ENCODE measurements at places on chromosomes 1 and 21. TPM values are rescaled to one million over a fixed set of nuclear protein-coding genes. Genes with fewer than 3 reads are reported as not detected.

GRCh38 chr1:232704694-232705680 lies 75.1 kb upstream of the SIPA1L2 start:
- no peaks in the 10 kb centered on the region for H3K4me1 ChIP-seq
- no peaks in the 10 kb centered on the region for H3K36me3 ChIP-seq
- no peak for DNase-seq
- no peak overlapping the region for H3K27ac ChIP-seq

- H3K27ac ChIP-seq: no peak overlapping the region
- DNase-seq: peak; percentile 32
- H3K4me1 ChIP-seq: peaks cover 11% of the 10 kb centered on the region
- no peak overlapping the region for H3K4me3 ChIP-seq
- no peaks in the 10 kb centered on the region for H3K36me3 ChIP-seq
- no peaks in the 10 kb centered on the region for H3K27me3 ChIP-seq
Measured at GRCh38 chr1:182198006-182198605, 136.6 kb upstream of the ZNF648 start.

DNA sequence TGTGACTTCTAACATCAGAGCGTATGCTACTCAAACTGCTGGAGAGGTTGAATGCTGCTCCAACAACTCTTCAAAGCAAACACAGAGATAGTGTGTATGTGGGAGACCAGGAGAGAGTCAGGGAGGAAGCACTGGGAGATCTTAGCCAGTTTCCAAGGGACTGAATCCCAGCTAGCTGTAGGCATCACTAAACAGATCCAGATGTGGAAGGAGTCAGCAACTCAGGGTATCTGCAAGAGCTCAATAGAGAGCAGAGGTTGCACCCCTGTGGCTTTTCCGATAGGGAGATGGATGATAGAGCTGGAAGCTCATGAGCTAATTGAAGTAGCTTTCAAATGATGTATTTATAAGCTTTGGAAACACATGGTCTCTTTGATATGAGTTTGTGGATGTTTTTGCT lies 168.9 kb upstream of the HOOK1 start:
- H3K36me3 ChIP-seq: no peaks in the 10 kb centered on the region
- H3K4me1 ChIP-seq: no peaks in the 10 kb centered on the region
- H3K27ac ChIP-seq: no peak overlapping the region
- no peaks in the 10 kb centered on the region for H3K27me3 ChIP-seq
- DNase-seq: no peak

- no peak overlapping the region for H3K4me3 ChIP-seq
- no peaks in the 10 kb centered on the region for H3K4me1 ChIP-seq
Measured at GRCh38 chr21:17725339-17725738, 93.8 kb downstream of the C21orf91 start.

- peaks cover 3% of the 10 kb centered on the region for H3K27me3 ChIP-seq
- no peaks in the 10 kb centered on the region for H3K36me3 ChIP-seq
- no peak for DNase-seq
- H3K27ac ChIP-seq: no peak overlapping the region
Measured at GRCh38 chr1:94560333-94560732, 18.8 kb upstream of the F3 start.

DNA sequence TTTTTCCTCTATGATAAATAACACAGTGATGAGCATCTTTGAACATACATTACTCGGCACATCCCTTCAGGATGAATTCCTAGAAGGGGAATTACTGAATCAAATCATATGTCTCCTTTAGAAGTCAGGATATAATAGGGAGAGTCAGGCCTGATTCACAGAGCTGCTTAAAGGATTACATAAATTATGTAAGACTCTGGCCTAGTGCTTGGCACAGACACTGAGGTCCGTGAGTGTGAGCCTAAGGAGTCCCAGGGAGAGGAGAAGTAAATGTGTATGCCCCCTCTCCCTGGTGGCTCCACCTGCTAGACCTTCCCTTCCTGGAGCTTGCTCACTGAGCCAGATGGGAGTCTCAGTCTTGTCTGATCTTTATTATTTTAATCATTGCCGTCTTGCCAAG lies 8.6 kb upstream of the FOXE3 start:
- H3K4me3 ChIP-seq: no peak overlapping the region
- no peak overlapping the region for H3K27ac ChIP-seq
- peaks cover 2% of the 10 kb centered on the region for H3K4me1 ChIP-seq
- peaks cover 75% of the 10 kb centered on the region for H3K27me3 ChIP-seq

- no peaks in the 10 kb centered on the region for H3K4me1 ChIP-seq
- H3K36me3 ChIP-seq: no peaks in the 10 kb centered on the region
- no peak overlapping the region for H3K4me3 ChIP-seq
- no peak for DNase-seq
Measured at GRCh38 chr1:1976031-1976430, 27.6 kb downstream of the CFAP74 start.

DNA sequence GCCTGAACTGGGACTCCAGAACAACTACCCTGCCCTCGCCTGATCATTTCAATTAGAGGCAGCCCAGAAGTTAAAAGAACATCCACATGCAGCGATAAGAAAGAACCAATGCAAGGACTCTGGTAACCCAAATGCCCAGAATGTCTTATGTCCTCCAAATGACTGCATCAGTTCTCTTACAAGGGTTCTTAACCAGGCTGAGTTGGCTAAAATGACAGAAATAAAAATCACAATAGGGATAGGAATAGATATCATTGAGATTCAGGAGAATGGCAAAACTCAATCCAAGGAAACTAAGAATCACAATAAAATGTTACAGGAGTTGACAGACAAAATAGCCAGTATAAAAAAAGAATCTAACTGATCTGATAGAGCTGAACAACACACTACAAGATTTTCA lies 80.1 kb upstream of the PTGFR start:
- H3K27ac ChIP-seq: no peak overlapping the region
- no peak for DNase-seq
- no peaks in the 10 kb centered on the region for H3K27me3 ChIP-seq
- no peaks in the 10 kb centered on the region for H3K4me1 ChIP-seq
- no peaks in the 10 kb centered on the region for H3K36me3 ChIP-seq

GRCh38 chr1:37703061-37703460 lies 10.7 kb downstream of the CDCA8 start:
- H3K4me3 ChIP-seq: no peak overlapping the region
- DNase-seq: no peak
- no peak overlapping the region for H3K27ac ChIP-seq
- no peaks in the 10 kb centered on the region for H3K4me1 ChIP-seq
- no peaks in the 10 kb centered on the region for H3K27me3 ChIP-seq

DNA sequence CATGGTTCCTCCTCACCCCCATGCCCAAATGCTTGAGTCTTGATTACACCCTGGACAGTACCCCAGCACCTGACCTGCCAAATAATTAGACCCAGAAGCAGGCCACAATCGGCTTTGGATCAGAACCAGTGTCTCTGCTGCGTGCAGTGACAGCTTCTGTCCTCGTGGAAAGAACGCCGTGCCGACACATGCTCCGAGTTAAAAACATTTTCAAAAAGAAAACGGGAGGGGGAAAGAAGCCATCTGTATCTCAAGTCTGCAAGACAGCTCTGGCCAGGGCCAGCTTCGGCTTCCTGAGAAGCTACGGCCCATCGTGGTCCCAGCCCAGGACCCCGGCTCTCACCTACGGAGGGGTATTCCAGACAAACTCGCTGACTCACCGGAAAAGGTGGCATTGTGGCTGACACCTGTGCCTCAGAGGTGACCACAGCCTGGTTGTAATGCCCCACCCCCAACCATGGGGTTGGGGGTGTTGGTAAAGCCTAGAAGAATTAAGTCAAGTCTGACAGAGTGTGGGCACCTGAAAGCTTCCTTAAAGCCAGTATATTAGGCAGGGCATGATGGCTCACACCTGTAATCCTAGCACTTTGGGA lies 25.8 kb downstream of the SSBP3 start:
- DNase-seq: no peak
- H3K4me1 ChIP-seq: peaks cover 46% of the 10 kb centered on the region
- no peaks in the 10 kb centered on the region for H3K27me3 ChIP-seq
- no peak overlapping the region for H3K4me3 ChIP-seq

DNA sequence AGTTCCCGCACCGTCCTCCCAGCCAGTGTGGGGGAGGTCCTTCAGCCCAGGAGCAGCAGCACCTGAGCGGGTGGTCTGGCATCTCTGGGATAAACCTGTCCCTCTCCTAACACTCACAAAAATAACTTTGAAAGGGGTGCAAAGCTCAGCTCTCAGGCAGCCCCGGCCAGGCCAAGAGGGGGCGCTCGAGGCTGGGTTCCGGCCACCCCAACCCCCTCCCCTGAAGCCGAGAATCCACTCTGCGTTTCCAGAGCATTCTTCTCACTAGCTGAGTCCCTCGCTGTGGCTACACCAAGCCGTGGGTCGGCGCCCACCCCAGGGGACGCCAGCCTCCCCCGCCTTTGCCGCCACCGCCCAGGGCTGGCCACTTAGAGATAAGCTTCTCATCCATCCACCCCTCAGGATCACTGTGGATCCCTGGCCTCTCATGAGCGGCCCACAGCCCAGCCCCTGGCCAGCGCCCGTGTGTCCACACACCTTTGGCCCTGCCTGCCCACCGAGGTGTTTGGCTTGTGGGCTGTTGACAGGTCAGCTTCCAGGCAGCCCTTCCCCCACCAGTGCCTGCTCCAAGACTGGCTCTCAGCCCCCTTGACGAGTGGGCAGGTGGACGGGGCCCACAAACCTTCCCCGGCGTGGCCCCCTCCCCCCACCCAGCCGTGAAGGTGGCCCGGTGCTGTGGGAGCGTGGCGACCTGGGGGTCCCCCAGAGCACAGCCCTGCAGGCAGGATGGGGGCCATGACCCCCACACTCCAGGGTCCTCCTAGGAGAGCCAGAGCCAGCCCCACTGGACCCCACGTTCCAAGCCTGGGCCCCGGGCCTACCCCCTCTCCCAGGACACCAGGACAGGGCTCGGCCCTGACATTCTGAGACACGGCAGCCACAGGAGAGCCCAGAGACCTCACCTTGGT lies 1.9 kb downstream of the FTCD start:
- H3K36me3 ChIP-seq: peaks cover 20% of the 10 kb centered on the region
- H3K27ac ChIP-seq: peak overlapping the region; percentile 74
- DNase-seq: peak; percentile 96
- no peaks in the 10 kb centered on the region for H3K27me3 ChIP-seq
- H3K4me1 ChIP-seq: peaks cover 15% of the 10 kb centered on the region

DNA sequence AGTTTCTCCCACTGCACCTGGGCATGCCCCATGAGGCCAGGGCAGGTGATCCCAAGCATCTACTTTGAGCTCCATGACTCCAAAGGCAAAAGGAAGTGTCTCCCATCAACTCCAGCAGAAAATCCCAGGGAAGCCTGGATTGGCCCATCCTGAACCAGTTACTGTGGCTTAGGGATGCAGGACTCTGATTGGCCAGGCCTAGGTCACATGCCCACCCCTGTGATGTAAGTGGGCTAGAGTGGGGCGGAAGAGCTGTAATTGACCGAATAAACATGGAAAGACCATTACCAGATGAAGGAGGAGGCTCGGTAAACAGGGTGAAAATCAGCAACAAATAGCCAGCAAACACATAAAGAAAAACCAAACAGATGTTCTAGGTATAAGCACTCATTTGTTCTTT lies 45.2 kb downstream of the MATN1 start:
- 0 out of 3 replicates have a peak, but pooled peaks cover 2% of the 10 kb centered on the region for H3K27me3 ChIP-seq
- no peak overlapping the region for H3K4me3 ChIP-seq
- DNase-seq: no peak

- no peak overlapping the region for H3K27ac ChIP-seq
- no peak overlapping the region for H3K4me3 ChIP-seq
- DNase-seq: no peak
- H3K4me1 ChIP-seq: no peaks in the 10 kb centered on the region
- H3K27me3 ChIP-seq: no peaks in the 10 kb centered on the region
- H3K36me3 ChIP-seq: peaks cover 60% of the 10 kb centered on the region
Measured at GRCh38 chr1:43418858-43419257, 29.2 kb downstream of the SZT2 start.

DNA sequence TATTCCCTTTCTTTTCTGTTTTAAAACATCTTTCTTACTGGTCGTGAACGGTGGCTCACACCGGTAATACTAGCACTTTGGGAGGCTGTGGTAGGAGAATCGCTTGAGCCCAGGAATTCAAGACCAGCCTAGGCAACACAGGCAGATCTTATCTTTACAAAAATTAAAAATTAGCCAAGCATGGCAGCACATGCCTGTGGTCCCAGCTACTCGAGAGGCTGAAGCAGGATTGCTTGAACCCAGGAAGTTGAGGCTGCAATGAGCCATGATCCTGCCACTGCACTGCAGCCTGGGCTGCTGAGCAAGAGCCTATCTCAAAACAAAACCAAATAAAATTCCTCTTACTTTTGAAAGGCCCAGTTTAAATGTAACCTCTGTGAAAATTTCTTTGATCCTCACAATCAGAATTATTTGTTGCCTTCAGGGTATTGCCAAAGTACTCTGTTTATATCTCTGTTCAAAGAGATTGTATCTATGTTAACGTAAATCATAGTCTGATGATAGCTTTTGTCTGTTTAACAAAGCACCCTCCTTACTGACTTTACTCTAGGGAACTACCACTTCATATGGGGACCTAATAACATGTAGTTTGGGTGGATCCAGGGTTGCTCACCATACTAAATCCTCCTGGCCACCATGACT lies 71.6 kb downstream of the RERE start:
- no peak for DNase-seq
- no peak overlapping the region for H3K27ac ChIP-seq
- H3K4me3 ChIP-seq: no peak overlapping the region
- H3K36me3 ChIP-seq: no peaks in the 10 kb centered on the region

DNA sequence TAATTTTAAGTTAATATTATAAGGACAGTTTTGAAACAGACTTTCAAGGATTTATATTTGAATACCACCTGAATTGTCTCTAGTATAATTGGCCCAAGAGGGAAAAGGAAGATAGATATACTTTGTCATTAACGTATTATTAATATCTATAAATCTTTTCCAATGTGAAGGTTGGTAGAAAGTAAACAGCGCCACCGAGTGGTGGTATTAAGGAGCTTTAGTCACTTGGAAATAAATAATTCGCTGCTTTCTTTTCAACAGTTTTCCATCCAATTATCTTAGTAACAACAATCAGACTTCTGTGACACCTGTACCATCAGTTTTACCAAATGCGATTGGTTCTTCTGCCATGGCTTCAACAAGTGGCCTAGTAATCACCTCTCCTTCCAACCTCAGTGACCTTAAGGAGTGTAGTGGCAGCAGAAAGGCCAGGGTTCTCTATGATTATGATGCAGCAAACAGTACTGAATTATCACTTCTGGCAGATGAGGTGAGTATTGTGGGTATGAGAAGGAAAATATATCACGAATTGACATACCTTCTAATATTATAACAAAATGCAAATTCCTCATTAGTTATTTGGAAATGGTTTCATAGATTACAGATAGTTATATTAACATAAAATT lies 37.7 kb downstream of the SH3GLB1 start:
- H3K27me3 ChIP-seq: no peaks in the 10 kb centered on the region
- peak; percentile 33 for DNase-seq
- H3K27ac ChIP-seq: no peak overlapping the region
- H3K36me3 ChIP-seq: peaks cover 35% of the 10 kb centered on the region

PM20D1 gene
- not detected for total RNA-seq

DEPDC1 gene
- 24.0 TPM for total RNA-seq

PBX1 gene
- total RNA-seq: 0.54 TPM

LINGO4 gene
- total RNA-seq: not detected

PROX1 gene
- total RNA-seq: 0.09 TPM

KCNH1 gene
- not detected for total RNA-seq

ZNF593OS gene
- total RNA-seq: not detected
